Fibroblast of gingiva (primary cell): ENCODE measurements at places on chromosomes 6 and 20.

- peak; percentile 60 for DNase-seq
Observed at GRCh38 chr6:33147807-33148666, 44.2 kb downstream of the COL11A2 start.

DNA sequence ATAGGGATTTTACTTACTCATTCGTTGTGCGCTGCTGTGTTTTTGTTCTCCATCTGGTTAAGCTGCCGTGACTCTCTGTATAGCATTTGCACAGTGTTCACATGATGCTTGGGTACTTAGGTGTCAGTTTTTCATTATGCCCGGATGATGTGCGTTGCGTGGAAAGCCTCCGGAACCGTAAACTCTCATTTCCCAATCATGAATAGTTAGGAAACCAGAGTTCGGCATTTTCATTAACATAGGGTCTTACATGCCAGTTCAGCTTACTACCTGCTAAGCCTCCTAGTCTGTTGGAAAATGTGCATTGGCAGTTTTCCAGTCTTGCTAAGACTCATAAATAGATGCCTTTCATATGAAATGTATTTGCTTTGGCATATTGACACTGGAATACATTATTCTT is 483.4 kb upstream of the FLRT3 start:
- no peak for DNase-seq

- no peak for DNase-seq
Observed at GRCh38 chr20:44761423-44761822, 15.8 kb downstream of the KCNK15 start.

GRCh38 chr6:159090530-159091480 is 46.0 kb upstream of the TAGAP start:
- no peak for DNase-seq

- DNase-seq = no peak
Observed at GRCh38 chr6:137903933-137904821, 37.1 kb downstream of the TNFAIP3 start.

DNA sequence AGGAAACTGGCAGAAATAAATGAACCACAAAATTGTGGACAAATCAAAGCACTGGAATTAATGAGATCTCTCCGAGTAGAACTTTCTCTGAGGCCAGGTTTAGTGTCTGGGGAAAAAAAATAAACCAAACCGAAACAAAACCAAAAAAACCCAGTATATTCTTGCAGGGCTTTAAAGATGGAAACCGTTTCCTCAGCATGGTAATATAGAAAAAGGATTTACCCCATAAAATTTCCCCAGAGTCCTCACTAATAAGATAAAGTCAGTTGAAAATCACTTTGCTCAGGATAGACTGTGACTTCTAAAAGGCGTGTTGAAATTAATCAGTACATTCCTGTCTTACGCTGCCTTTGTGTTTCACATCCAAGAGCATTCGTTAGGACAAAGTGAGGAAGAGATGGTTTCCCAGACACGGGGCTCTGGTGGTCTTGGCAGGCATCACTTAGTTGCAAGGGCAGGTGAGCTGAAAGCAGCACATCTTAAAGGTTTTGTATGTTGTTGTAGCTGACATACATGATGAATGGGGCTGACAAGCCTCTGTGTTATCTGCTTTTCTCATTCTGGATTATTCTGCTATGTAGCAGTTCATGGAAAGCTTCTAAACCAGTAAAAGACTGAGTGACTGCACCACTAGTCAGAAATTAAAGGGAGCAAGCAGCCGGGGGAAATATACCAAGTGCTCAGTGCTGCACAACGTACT is 85.2 kb upstream of the PRL start:
- no peak for DNase-seq

DNA sequence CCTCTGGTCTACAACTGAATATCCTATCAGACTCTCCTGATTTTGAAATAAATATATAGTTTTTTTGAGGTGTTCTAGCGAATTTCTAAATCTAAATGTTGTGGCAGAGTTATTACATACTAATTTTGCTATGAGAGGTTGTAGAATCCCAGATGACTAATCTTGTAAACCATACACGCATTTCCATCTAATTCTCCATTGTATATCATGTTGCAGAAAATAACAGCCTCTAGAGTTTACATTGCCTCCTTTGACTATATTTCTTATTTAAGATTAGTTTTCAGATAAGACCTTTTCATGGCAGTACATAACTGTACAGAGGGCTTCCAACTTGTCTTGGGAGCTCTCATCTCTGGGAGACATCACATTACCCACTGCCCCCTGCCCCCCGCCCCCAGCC is 22.9 kb downstream of the PTPN1 start:
- DNase-seq = peak; percentile 58

DNA sequence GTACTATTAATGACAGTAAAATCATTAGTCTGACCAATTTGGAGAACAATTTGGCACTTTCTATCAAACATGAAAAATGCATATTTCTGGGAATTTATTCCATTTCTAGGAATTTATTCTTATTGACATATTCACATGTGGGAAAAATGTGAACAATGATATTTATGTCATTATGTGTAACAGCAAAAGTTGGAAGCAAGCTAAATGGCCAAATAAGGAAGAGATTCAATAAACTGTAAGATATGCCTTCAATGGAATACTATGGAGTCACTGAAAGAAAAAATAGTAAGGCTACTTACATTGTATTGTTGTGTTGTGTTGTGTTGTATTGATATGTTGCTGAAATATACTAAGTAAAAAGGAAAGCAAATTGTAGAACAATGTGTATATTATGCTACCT is 100.5 kb upstream of the EDN1 start:
- DNase-seq = no peak

DNA sequence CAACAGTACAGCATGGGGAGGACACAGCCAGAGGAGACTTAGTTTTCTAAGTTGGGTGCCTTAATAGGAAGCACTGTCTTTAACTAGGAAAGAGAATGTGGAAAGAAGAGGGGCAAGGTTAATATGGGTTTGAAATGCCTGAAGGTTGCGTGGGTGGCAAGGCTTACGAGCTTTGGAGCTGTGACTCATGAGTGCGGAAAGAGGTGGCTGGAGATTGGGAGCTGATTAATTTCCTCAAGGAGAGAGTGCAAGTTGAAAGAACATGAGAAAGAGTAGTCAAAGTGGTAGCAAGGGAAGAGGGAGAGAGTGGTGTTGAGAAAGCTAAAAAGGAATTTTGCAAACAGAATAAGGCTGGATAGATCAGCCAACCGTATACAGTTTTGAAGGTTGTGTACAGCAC is 315.1 kb upstream of the PRND start:
- no peak for DNase-seq

DNA sequence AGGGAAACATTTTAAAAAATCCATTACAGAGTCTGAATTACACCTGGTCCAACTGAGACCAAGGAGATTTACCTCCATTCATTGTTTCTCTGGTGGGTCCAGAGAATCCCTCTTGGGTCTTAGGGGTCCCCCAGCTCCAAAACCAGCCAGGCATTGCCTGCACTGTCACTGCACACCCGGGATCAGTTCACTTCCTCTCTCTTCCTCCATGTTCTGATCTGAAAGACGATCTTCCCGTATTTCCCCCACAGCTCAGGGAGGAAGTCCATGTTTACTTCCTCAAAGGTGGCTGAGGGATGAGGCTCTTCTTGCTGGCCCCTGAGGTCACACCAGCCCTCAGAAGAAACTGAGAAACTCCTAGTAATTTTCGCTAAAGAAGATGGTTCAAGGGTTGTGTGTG is 159.7 kb downstream of the BMP7 start:
- DNase-seq = no peak

GRCh38 chr6:31737991-31738979 is 1.5 kb upstream of the MSH5 start:
- peak; percentile 82 for DNase-seq

DNA sequence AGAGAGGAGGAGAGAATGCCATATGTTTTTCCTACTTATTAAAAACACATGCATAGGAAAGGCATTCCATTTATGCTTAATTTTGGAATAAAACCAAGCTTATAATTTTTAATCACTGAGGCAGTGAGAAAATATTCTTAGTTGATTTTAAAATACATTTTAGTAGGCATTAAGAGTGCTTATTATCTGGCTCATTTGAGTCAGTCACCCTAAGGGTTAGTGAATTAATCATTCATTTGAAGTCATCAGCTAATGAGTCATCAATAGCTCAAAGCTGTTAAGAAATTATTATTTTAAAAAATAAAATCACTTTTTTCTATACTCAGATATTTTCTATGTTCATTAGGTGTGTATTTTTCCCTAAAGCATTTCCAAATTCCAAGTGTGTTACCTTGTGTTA is 81.6 kb downstream of the TMEM200A start:
- no peak for DNase-seq

DNA sequence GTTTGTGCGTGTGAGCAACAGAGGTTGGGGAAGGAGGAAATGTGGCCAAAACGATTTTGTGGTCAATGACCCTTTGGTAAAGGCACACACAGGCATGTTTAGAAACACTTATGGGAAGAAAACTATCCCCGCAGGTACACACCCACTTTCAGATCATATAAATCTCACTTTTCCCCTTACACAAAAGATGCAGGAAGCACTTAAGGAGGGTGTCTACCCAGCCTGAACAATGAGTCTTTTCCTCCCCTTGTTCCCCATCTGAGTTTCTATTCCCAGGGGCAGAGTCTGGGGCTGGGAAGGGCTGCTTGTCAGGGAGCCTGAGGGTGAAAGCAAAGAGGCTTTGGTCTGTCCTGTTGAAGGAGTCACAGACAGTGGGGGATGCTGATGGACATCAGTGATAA is 193.2 kb upstream of the SALL4 start:
- DNase-seq = peak; percentile 36

GRCh38 chr6:87806099-87806498 is 104.1 kb upstream of the AKIRIN2 start:
- no peak for DNase-seq

DNA sequence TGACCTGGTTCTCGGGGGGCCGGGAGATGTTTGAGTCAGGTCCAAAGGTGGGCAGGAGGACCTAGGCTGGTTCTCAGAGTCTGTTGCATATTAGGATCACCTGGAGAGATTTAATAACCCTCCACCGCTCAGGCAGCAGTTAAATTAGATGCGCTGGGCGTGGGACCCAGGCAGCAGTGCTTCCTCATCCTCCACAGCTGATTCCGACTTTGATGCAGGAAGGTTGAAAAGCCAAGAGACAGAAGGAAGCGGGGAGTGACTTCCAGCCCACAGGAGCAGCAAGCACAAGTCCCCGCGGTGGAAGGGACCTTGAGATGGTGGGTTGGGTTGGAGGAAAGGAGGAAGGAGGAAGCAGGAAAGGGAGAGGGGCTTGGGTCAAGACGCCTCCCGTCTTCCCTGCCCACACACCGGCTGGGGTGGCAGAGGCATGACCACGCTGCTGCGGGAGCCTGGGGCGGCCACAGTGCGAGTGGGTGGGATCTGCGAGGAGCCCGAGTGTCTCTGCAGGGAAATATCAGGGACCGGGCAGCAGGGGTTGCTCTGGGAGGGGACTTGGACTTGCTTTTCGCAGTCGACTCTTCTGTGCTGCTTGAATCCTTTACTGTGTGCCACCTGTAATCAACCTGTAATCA is 146.0 kb downstream of the PHACTR3 start:
- DNase-seq = no peak

DNA sequence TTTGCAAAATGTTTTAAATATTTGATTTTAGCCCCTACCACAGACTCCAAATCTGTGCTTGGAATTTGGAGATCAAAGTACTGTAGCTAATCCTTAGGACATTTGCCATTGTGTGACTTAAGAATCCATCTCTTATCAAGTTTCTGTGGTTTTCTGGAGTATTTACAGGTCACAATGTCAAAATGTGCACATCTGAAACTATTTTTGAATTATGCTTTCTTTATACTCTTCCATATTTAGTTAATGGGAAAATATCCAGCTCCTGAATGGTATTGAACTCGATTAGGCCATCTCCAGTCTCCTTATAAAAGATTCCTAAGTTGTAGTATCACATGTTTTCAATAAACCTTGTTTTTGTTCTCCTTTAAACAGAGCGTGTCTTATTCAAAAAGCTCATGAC is 162.5 kb downstream of the KHDC1L start:
- peak; percentile 18 for DNase-seq

- DNase-seq = no peak
Observed at GRCh38 chr6:130115036-130115435, 96.7 kb downstream of the L3MBTL3 start.

DNA sequence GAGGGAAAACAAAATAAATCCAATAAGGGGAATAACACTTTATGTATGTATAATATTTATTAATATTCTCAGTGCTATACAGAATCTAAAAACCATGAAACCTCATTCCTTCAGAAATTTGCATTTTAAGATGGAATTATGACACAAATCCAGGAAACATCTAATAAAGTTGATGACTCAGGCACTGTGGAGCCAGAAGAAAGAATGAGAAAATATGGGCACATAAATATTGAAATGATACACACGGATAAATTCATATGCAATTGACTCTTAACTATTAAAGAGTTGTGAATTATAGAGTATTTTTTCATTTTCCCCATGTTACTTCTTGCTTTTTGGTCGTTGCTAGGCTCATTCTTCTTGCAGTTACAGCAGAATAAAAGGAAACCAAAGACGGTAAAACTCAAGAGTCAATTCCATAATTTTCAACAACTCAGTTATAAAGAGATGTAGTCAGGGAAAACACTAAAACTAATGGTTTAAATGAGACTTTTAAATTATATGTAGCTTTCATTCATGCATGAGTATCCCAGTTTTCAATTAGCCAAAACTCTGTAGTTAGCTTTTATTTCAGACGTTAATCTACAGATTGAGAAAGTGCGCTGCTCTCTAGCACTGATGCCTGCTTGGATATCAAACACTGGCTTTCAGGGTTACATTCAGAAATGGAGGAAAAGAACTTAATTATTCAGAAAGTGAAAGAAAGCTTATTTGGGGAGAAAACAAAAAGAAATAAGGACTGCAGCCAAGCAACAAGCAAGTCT is 95.4 kb downstream of the ADGRB3 start:
- DNase-seq = no peak

DNA sequence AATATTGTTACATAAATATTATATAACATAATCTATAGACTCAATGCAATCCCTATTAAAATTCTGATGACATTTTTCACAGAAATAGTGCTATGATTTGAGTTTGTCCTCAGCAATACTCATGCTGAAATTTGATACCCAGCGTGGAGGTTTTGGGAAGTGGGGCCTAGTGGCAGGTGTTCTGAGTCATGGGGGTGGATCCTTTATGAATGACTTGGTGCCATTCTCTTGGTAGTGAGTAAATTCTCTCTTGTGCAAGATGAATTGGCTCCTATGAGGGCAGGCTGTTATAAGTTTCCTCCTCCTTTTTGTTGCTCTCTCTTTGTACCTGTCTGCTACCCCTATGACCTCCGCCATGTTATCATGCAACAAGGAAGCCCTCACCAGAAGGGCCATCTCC is 65.8 kb downstream of the SHPRH start:
- DNase-seq = no peak

GRCh38 chr6:106540432-106540831 is 88.9 kb downstream of the RTN4IP1 start:
- no peak for DNase-seq

DNA sequence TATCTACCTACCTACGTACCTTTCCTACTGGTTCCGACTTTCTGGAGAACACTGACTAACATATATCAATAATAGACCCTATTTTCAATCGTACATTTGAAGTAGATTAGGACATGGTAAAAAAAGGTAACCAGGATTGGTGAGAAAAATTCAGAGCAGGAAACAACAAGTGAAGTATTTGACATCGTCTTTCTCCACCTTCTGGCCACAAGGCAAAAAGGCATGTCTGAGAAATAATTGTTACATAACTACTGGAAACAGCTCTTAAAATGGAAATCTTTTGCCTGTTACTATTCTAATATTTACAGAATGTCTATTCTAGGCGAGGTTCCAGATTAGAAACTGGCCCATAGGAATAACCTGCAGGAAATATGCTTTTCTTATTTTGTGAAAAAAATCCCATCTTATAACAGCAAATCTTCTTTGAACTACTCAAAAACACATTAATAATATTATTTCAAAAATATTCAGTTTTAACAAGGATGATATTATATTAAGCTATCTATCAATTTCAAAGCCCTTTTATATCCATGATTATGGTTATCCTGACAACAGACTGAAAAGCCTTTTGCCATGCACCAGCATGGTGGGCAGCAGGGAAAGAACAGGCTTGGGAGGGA is 80.8 kb downstream of the RCAN2 start:
- DNase-seq = peak; percentile 43
